Hepatocyte (in vitro differentiated cells): ENCODE measurements at places on chromosomes 1 and 21. TPM values are rescaled to one million over a fixed set of nuclear protein-coding genes. Genes with fewer than 3 reads are reported as not detected.

CD1B gene
- total RNA-seq, result not detected in 2 replicates

NOC2L gene
- 29.3 and 44.3 TPM in 2 replicates for total RNA-seq

TFF3 gene
- 84.4 and 92.0 TPM in 2 replicates for total RNA-seq

FCRL6 gene
- total RNA-seq, result not detected in 2 replicates

ATP8B2 gene
- 30.1 and 42.0 TPM in 2 replicates for total RNA-seq

MASP2 gene
- total RNA-seq, result 1.0 and 3.3 TPM in 2 replicates

ASPM gene
- total RNA-seq, result 7.6 and 8.2 TPM in 2 replicates

CLIC6 gene
- 12.4 and 16.7 TPM in 2 replicates for total RNA-seq

CR1 gene
- 0.04 and 0.20 TPM in 2 replicates for total RNA-seq

CDC73 gene
- total RNA-seq, result 32.4 and 34.4 TPM in 2 replicates

DNA sequence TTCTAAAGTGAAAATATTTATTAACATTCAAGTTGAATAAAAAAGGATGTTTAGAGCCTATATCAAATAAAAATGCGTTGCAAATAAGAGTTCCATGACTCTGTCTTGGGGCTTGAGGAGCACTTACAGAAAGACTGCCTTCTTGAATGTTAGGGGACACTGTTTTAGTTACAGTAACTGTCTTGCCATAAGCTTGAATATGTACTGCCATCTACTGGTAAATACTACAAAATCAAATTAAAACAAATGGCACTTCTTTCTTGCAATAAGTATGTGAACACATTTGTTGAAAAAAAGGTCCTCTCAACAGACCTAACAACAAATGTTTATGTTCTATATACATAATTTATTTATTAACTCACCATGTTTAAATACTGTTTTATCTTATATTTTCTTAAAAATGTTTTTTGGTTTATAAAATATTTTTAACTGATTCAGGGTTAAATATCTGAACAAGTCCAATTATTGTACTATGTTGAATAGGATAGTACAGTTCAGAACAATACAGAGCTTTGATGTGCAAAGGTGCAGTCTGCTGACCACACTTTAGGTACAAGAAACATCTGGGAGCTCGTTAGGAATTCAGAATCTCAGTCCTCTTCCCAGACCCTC, 199.5 kb downstream of the LRRIQ3 start:
- H3K27ac ChIP-seq, result no peak overlapping the region
- no peaks in the 10 kb centered on the region for H3K27me3 ChIP-seq
- no peak overlapping the region for H3K4me3 ChIP-seq
- peak; percentile 47 for DNase-seq
- H3K36me3 ChIP-seq, result no peaks in the 10 kb centered on the region
- H3K4me1 ChIP-seq, result no peaks in the 10 kb centered on the region

- no peak overlapping the region for H3K4me3 ChIP-seq
- H3K4me1 ChIP-seq, result no peaks in the 10 kb centered on the region
- DNase-seq, result no peak
- H3K27me3 ChIP-seq, result peaks cover 10% of the 10 kb centered on the region
- no peaks in the 10 kb centered on the region for H3K36me3 ChIP-seq
- no peak overlapping the region for H3K27ac ChIP-seq
Observed at GRCh38 chr1:30642391-30643120, 80.8 kb downstream of the MATN1 start.

DNA sequence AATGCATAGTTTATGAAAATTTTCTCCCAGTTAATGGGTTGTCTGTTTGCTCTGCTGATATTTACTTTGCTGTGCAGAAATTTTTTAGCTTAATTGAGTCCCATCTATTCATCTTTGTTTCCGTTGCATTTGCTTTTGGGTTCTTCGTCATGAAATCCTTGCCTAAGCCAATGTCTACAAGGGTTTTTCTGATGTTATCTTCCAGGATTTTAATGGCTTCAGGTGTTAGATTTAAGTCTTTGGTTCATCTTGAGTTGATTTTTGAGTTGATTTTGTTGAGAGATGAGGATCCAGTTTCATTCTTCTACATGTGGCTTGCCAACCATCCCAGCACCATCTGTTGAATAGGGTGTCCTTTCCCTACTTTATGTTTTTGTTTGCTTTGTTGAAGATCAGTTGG, 85.2 kb downstream of the DRAM2 start:
- H3K27me3 ChIP-seq, result peaks cover 3% of the 10 kb centered on the region
- H3K4me3 ChIP-seq, result no peak overlapping the region
- no peak for DNase-seq
- no peaks in the 10 kb centered on the region for H3K36me3 ChIP-seq

GRCh38 chr1:197837911-197838310, 62.6 kb upstream of the DENND1B start:
- no peak for DNase-seq
- H3K4me1 ChIP-seq, result no peaks in the 10 kb centered on the region
- H3K4me3 ChIP-seq, result no peak overlapping the region
- H3K36me3 ChIP-seq, result no peaks in the 10 kb centered on the region
- no peaks in the 10 kb centered on the region for H3K27me3 ChIP-seq

GRCh38 chr1:233409540-233409939, 82.0 kb downstream of the MAP3K21 start:
- peaks cover 3% of the 10 kb centered on the region for H3K4me1 ChIP-seq
- H3K4me3 ChIP-seq, result no peak overlapping the region
- no peaks in the 10 kb centered on the region for H3K27me3 ChIP-seq

GRCh38 chr1:153395776-153396175, 4.9 kb upstream of the S100A8 start:
- H3K27ac ChIP-seq, result no peak overlapping the region
- no peak overlapping the region for H3K4me3 ChIP-seq
- H3K27me3 ChIP-seq, result no peaks in the 10 kb centered on the region
- H3K36me3 ChIP-seq, result no peaks in the 10 kb centered on the region
- DNase-seq, result no peak
- H3K4me1 ChIP-seq, result no peaks in the 10 kb centered on the region

- DNase-seq, result no peak
- no peaks in the 10 kb centered on the region for H3K4me1 ChIP-seq
- H3K4me3 ChIP-seq, result no peak overlapping the region
- H3K27me3 ChIP-seq, result no peaks in the 10 kb centered on the region
- no peaks in the 10 kb centered on the region for H3K36me3 ChIP-seq
Observed at GRCh38 chr1:77476475-77476874, 194.7 kb downstream of the AK5 start.

GRCh38 chr21:31397939-31398338, 53.9 kb upstream of the TIAM1 start:
- H3K27me3 ChIP-seq, result no peaks in the 10 kb centered on the region
- peak overlapping the region; percentile 21 for H3K27ac ChIP-seq
- no peak for DNase-seq
- no peaks in the 10 kb centered on the region for H3K36me3 ChIP-seq

DNA sequence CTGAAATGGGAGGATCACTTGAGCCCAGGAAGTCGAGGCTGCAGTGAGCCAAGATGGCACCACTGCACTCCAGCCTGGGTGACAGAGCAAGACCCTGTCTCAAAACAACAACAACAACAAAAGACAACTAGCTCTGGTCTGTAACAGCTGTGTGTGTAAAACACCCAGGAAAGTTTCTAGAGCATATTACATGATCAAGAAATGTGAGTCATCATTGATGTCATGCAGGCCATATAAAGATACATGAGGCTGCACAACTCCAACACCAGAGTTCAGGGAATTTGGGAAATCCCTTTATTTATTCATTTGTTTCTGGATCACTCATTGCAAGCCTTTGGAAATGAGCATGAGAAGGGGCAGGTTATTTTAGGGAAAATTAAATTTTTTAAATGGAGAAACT, 50.3 kb upstream of the CTPS1 start:
- no peak overlapping the region for H3K4me3 ChIP-seq
- DNase-seq, result no peak
- no peaks in the 10 kb centered on the region for H3K36me3 ChIP-seq

DNA sequence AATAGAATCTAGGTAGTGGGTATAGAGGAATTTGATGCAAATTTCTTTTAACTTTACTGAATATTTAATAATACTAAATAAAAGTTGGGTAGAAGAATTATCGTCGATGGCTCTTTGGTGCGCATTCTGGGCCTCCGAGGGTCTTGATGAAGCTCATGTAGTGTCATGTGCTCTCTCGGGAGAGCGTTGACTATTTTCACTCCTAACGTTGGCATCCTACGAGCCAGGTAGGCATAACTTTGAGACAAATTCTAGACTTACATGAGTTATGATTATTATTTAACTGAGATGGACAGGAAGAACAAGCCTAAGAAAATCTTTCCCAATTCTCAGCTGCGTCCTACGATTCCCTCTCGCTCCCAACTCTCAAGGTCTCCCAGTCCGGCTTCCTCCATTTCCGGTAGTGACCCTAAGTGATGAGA, 550 bp upstream of the PCAT6 start:
- H3K4me3 ChIP-seq, result peak overlapping the region; percentile 37
- no peaks in the 10 kb centered on the region for H3K27me3 ChIP-seq
- H3K4me1 ChIP-seq, result peaks cover 31% of the 10 kb centered on the region
- peak overlapping the region; percentile 86 for H3K27ac ChIP-seq

DNA sequence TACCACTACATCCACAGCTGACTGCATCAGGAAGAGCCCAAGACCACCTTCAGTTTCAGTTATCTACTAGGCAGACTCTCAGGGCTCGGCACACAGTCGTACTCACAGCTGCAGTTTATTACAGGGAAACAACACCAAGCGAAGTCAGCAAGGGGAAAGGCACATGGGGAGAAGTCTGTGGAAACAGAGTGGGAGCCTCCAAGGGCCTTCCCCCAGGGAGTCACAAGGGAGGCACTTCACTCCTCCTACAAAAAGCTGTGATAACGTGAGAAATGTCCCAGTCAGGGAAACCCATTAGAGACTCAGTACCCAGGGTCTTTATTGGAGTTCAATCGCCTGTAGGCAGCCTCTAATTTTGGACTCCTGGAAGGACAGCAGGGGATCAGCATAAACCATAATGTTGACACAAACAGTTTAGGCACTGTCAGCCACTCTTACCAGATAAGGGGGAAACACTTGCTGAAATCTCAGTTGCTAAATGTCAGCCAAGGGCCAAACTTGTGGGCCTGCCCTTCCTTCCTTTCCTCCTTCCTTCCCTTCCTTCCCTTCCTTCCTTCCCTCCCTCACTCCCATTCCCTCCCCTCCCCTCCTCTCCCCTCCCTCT, 444.0 kb downstream of the SMYD3 start:
- no peaks in the 10 kb centered on the region for H3K27me3 ChIP-seq
- no peak overlapping the region for H3K27ac ChIP-seq
- no peak overlapping the region for H3K4me3 ChIP-seq
- DNase-seq, result no peak
- H3K36me3 ChIP-seq, result no peaks in the 10 kb centered on the region

DNA sequence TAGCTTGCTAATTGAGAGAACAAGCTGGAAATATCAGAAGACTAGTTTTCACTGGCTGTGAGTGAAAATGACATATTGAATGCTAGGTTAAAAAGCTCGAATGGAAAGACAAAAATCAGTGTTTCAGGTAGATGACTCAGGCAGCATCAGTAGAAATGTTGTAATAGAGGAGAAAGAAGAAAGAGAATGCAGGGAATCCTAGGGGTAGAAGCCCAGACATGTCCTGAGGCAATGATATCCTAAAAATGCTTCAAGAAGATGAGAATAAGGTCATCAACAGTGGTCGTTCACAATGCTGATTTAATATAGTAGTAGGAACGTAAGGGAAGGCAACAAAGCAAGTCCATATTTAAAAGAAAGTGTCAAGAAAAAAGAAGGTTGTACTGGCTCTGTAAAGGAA, 96.7 kb upstream of the HP1BP3 start:
- H3K27ac ChIP-seq, result no peak overlapping the region
- peaks cover 10% of the 10 kb centered on the region for H3K4me1 ChIP-seq
- no peak overlapping the region for H3K4me3 ChIP-seq
- no peaks in the 10 kb centered on the region for H3K36me3 ChIP-seq
- DNase-seq, result no peak

- H3K27me3 ChIP-seq, result no peaks in the 10 kb centered on the region
- no peak for DNase-seq
- no peak overlapping the region for H3K27ac ChIP-seq
Observed at GRCh38 chr1:174818951-174819350, 180.8 kb upstream of the CACYBP start.

DNA sequence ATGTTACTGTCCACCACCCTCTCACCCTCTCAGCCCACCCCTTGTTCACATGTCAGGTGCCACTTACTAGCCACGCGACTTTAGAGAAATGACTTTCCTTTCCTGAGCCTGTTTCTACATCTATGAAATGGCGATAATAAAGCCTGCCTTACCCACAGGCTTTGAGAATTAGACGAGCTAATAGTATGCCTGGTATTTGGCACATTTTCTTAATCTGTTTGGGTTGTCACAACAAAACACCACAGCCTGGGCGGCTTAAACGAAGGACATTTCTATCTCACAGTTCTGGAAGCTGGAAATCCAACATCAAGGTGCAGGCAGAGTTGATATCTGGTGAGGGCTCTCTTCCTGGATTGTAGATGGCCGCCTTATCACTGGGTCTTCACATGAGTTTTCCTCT, 273.9 kb upstream of the FMN2 start:
- DNase-seq, result no peak
- H3K27ac ChIP-seq, result no peak overlapping the region
- H3K27me3 ChIP-seq, result no peaks in the 10 kb centered on the region
- H3K4me3 ChIP-seq, result no peak overlapping the region
- H3K4me1 ChIP-seq, result peaks cover 9% of the 10 kb centered on the region

DNA sequence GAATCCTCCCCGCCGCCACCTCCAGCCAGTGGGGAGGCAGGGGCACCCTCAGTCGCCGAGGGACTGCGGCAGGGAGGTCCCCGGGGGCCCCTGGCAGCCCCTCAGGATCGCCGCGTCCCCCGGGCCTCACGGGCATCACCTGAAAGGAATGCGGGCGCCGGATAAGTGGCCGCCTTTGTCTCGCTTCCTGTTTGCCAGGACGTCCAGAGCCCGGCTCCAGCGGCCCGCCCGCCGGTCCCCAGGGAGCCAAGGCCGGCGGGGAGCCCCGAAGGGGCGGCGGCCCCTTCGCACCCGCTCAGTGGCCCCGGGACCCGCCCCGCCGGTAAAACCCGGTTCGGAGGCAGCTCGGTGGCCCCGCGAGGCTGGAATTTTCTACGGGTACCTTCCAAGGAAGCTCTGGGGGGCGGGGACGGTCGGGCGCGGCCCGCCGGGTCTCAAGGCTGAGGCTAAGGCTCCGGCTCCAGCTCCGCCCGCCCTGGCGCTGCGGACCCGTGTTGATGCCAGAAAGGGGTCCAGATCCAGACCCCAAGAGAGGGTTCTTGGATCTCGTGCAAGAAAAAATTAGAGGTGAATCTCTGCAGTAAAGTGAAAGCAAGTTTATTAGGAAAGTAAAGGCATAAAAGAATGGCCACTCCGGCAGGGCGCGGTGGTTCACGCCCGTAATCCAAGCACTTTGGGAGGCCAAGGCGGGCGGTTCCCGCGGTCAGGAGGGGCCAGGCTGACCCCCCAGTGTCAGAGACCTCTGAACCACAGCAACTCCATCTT, 12.6 kb downstream of the TINAGL1 start:
- no peak overlapping the region for H3K4me3 ChIP-seq
- no peaks in the 10 kb centered on the region for H3K27me3 ChIP-seq
- H3K36me3 ChIP-seq, result no peaks in the 10 kb centered on the region
- H3K4me1 ChIP-seq, result peaks cover 23% of the 10 kb centered on the region
- peak; percentile 61 for DNase-seq

- peaks cover 20% of the 10 kb centered on the region for H3K4me1 ChIP-seq
- no peak overlapping the region for H3K27ac ChIP-seq
- peaks cover 96% of the 10 kb centered on the region for H3K27me3 ChIP-seq
- peak overlapping the region; percentile 33 for H3K4me3 ChIP-seq
Observed at GRCh38 chr1:34165422-34165921, 442 bp upstream of the CSMD2 start.

GRCh38 chr1:202599669-202600431, 110.4 kb downstream of the SYT2 start:
- H3K4me3 ChIP-seq, result no peak overlapping the region
- H3K36me3 ChIP-seq, result no peaks in the 10 kb centered on the region
- H3K27me3 ChIP-seq, result no peaks in the 10 kb centered on the region

- H3K27me3 ChIP-seq, result peaks cover 3% of the 10 kb centered on the region
- no peaks in the 10 kb centered on the region for H3K36me3 ChIP-seq
- peak overlapping the region; percentile 49 for H3K27ac ChIP-seq
- H3K4me1 ChIP-seq, result peaks cover 16% of the 10 kb centered on the region
Observed at GRCh38 chr1:248828845-248829244, 3.1 kb upstream of the SH3BP5L start.
